ENCODE measurements at places on chromosomes 1 and 21. TPM values are rescaled to one million over a fixed set of nuclear protein-coding genes. Genes with fewer than 3 reads are reported as not detected.
A peak's percentile ranks its signal among the peaks of the same experiment; 100 is the strongest.

SYDE2 gene
- total RNA-seq: 2.3 TPM

DNA sequence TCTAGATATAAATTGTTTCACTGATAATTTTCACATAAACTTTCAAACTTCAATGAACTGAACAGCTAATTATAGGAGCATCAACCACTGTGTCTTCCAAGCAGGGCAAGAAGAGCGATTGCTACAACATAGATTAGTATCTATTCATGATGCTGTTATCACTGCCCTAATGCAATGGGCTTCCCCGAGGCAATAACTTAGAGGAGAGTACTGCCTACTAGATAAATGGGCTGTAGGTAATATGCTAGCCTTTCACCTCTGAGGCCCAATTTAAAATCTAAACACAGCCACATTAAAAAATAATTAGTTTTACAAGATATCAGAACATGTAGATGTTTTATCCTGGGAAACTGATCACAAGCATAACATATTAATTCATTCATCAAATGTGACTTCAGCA, 318.0 kb downstream of the VAV3 start:
- H3K4me1 ChIP-seq: no peaks in the 10 kb centered on the region
- H3K36me3 ChIP-seq: peaks cover 7% of the 10 kb centered on the region

- H3K27me3 ChIP-seq: peaks cover 3% of the 10 kb centered on the region
- H3K4me3 ChIP-seq: no peak overlapping the region
- H3K36me3 ChIP-seq: no peaks in the 10 kb centered on the region
- ATAC-seq: no peak
- peaks cover 3% of the 10 kb centered on the region for H3K4me1 ChIP-seq
- H3K27ac ChIP-seq: no peak overlapping the region
These were observed 16.0 kb downstream of the NFIA start for GRCh38 chr1:61098333-61098732.

GRCh38 chr1:227541796-227542152, 21.6 kb upstream of the ZNF678 start:
- H3K36me3 ChIP-seq: no peaks in the 10 kb centered on the region
- H3K27me3 ChIP-seq: no peaks in the 10 kb centered on the region
- ATAC-seq: no peak
- no peak overlapping the region for H3K27ac ChIP-seq

- ATAC-seq: peak; percentile 39
- H3K4me3 ChIP-seq: no peak overlapping the region
- H3K36me3 ChIP-seq: no peaks in the 10 kb centered on the region
- no peaks in the 10 kb centered on the region for H3K27me3 ChIP-seq
- H3K27ac ChIP-seq: no peak overlapping the region
These were observed 11.8 kb upstream of the SERINC2 start for GRCh38 chr1:31401241-31401640.

GRCh38 chr1:241944300-241944699, 13.3 kb upstream of the BECN2 start:
- H3K4me3 ChIP-seq: no peak overlapping the region
- no peak for ATAC-seq
- no peaks in the 10 kb centered on the region for H3K27me3 ChIP-seq
- no peak overlapping the region for H3K27ac ChIP-seq

LCE1A gene
- not detected for total RNA-seq

- no peak overlapping the region for H3K27ac ChIP-seq
- no peak overlapping the region for H3K4me3 ChIP-seq
- peaks cover 25% of the 10 kb centered on the region for H3K27me3 ChIP-seq
These were observed 8.4 kb upstream of the ATXN7L2 start for GRCh38 chr1:109475261-109475660.

GRCh38 chr1:25684216-25684965, 67.8 kb downstream of the MAN1C1 start:
- H3K4me1 ChIP-seq: no peaks in the 10 kb centered on the region
- H3K4me3 ChIP-seq: no peak overlapping the region
- no peaks in the 10 kb centered on the region for H3K27me3 ChIP-seq
- ATAC-seq: no peak

MATN1 gene
- 0.52 TPM for total RNA-seq

DNA sequence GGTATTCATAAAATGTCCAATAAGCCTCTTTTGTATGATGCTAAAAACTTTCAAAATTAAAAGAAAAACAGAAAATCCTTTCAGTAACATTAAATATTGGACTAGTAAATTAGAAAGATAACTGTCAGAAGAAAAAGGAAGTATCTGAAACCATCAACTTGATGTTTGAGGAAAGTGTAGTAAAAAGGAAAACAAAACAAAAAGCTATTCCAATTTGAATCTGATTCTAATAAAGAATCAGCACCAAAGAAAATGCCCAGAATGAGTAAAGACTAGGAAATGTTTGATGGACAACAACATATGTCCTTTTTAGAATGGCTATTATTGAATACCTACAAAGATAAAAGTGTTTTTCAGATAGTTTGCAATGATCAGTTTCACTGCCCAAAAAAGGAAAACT, 79.9 kb upstream of the RBM34 start:
- H3K27ac ChIP-seq: peak overlapping the region; percentile 36
- H3K4me1 ChIP-seq: peaks cover 18% of the 10 kb centered on the region
- ATAC-seq: no peak
- H3K36me3 ChIP-seq: peaks cover 74% of the 10 kb centered on the region
- H3K27me3 ChIP-seq: no peaks in the 10 kb centered on the region

DNA sequence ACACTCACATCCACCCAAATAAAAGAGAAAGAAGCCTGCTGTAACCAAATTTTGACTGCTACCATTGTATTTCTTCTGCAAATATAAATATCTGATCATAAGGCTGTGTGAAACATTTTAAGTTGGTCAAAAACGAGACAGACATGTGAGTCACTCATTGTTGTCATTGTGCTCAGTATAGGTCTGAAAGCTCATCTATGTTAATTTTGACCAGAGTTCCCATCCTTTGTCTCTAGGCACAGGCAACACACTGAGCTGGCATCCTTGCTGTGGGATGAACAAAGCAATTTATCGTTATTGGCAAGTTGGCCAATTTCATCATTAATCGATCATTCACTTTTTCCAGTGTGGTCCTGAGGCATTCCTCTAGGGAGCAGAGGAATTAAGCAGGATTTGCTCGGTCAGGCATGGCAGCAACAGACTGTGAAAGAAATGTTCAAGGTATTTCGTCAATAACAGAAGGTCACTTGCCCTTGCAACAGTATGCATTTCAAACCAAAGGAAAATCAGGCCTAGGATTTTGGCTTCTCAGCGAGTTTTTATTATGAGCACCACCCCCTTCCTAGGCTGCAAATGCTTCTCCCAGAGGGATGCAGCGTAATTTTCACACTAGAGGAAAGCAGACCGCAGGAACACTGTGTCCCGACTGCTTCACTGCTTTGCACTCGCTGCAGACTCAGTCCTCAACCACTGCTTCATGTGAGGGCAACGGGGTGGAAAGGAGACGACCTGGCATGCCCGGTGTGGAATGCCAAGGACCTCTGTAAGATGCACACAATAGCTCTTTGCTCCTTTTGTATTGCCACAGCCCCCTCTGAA, 87.9 kb upstream of the SMYD2 start:
- H3K27me3 ChIP-seq: peaks cover 49% of the 10 kb centered on the region
- no peak overlapping the region for H3K4me3 ChIP-seq
- ATAC-seq: no peak

DNA sequence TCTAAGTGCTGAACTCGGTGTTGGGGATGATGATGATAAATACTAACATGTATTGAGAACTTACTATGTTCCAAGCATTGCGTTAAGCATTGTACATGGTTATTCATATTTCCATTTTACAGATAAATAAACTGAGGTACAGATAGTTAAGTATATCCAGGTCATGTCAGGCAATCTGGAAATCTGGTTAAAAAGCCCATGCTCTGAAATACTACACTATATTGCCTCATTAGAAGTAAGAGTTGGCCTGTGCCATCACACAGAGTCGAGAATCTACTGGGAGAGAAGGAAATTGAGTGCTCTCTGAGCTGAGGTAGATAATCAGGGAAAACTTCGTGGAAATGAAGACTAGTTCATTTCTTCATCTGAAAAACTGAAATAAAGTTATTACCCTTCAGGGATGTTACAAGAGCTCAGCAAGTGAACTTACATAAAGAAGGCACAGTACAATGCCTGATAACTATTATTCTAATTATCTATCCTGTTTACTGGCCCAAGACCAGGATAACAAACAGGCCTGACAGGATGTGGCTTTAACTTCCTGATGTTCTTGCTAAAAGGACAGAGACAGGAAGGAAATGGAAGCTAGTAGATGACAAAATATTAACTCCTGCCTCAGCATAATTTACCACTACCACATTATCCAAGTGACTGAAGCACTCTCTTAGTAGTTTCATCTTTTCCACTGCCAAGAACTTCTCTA, 85.6 kb downstream of the EPS15 start:
- no peak overlapping the region for H3K4me3 ChIP-seq
- peaks cover 75% of the 10 kb centered on the region for H3K36me3 ChIP-seq
- H3K4me1 ChIP-seq: peaks cover 20% of the 10 kb centered on the region
- no peaks in the 10 kb centered on the region for H3K27me3 ChIP-seq
- peak overlapping the region; percentile 12 for H3K27ac ChIP-seq
- ATAC-seq: no peak

ADAMTS4 gene
- 3.1 TPM for total RNA-seq

SPRR2F gene
- total RNA-seq: not detected

DNA sequence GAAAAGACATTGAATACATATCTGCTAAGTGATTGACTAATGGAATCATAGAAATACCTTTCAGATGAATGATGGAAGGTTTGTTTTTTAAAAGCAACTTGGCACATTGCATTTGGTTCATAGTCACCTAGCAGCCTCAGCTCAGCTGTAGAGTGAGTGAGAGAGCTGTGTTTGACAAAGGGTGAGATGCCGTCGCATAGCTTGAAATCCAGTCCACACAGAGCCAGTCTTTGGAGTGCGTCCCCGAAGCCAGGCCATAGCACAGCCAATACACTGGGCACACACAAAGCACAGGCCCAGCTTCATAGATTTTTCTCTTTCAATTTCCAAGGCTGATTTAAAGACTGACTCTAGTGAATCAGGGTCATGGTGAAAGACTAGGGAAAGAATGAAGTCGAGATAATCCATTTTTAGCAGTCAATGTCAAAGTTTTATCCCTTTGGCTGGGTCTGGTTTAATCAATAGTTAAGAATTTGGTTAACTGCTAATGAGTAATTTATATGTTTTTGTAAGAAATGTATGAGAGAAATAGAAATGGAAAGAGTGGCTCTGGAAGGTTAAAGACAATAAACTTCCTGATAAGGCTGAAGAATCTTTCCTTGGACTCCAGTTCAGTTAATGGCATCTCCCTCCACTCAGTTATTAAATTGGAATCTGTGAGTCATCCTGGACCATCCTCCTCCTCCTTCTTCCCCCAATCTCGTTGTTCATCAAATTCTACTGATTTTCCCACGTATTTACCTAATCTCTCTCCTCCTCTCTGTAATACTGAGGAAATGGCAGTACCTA, 101.2 kb upstream of the IRF2BP2 start:
- peak overlapping the region; percentile 10 for H3K27ac ChIP-seq
- H3K4me1 ChIP-seq: no peaks in the 10 kb centered on the region
- ATAC-seq: no peak
- no peaks in the 10 kb centered on the region for H3K27me3 ChIP-seq
- no peak overlapping the region for H3K4me3 ChIP-seq
- H3K36me3 ChIP-seq: no peaks in the 10 kb centered on the region

DNA sequence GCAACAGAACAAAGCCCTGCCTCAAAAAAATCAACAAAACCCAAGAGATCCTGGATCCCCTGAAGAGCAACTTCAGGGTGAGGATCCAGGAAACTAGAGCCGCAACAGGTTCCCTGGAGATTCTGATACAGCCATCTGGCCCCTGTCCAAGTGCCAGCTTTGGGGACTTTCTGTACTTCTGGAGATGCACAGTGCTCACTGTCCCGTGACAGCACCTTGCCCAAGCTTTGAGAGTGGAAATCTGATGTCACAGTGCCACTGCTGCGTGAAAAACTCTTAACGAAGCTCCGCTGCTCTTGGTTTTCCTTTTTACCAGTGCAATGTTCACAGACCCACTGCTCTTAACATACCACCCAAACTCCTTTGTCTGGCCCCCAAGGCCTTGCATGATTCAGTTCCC, 26.3 kb downstream of the STK40 start:
- peaks cover 6% of the 10 kb centered on the region for H3K4me1 ChIP-seq
- H3K27me3 ChIP-seq: no peaks in the 10 kb centered on the region
- peak overlapping the region; percentile 95 for H3K27ac ChIP-seq
- H3K4me3 ChIP-seq: peak overlapping the region; percentile 61
- H3K36me3 ChIP-seq: peaks cover 78% of the 10 kb centered on the region

GRCh38 chr1:94160811-94161210, 39.9 kb upstream of the ABCA4 start:
- no peak for ATAC-seq
- no peaks in the 10 kb centered on the region for H3K4me1 ChIP-seq
- H3K27me3 ChIP-seq: peaks cover 18% of the 10 kb centered on the region
- H3K36me3 ChIP-seq: no peaks in the 10 kb centered on the region
- no peak overlapping the region for H3K4me3 ChIP-seq

DNA sequence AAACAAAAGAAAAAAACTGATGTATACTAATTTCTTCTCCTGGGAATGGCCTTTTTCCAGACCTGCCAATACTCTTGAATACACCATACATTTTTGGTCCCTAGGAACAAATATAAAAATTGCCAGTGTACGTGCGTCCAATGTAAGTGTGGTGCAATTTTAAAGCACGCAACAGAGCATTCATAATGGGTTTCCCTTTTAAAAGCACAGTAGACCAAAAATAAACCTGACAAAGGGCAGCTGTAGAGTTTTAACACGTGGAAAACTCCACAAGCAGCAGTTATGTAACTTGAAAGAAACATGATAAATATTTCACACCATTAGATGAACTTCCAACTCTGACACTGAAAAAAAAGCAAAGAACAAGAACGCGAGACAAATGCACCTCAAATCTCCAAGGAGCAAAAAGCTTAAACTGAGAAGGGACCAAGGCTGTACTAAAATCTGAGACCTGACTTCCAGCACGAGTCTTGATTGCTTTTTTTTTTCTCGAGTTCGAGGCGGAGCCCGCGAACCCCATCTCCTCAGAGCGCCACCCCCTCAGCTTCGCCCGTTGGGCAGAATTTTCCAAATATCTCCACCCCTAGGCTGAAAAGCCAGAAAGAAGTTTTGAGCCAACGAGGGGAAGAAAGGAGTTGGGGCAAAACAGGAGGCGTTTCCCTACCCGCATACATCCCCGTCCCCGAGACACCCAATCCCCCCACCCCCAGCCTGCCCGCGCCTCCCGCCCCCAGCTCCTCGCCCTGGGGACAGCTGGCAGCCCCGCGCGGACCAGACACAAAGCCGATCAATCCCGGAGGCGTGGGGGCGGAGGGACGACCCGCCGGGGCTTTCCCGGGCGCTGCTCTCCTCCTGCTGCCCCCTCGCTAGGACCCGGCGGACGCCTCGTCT, at the start of gene JAM2:
JAM2 (plus strand) TSS at position 599 of the 891 bp plus-strand sequence. CDS start 564 bp downstream, outside the sequence.
- peaks cover 35% of the 10 kb centered on the region for H3K27me3 ChIP-seq
- H3K4me3 ChIP-seq: peak within 1 kb of the TSS; percentile 82
- peak; percentile 70 for ATAC-seq

DNA sequence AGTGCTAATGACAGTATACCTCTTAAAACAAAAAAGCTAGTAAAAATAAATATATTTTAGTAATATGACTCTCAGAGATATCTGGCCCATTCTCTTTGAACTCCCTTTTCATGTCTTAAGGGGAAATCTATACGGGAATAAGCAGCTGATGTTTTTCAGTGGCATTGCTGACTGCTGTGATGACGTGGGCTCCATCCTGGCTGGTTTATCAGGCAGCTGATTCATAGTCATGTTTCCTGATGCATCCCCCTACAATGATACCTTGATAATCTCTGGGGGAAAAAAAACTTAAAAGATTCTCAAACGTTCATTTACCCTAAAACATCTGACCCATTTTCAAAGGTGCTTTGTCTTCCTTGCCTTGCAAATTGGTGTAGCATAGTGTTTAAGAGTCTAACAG, 53.8 kb downstream of the ABCA4 start:
- H3K36me3 ChIP-seq: no peaks in the 10 kb centered on the region
- peaks cover 21% of the 10 kb centered on the region for H3K27me3 ChIP-seq
